ENCODE measurements at places on chromosomes 7 and 10. TPM values are rescaled to one million over a fixed set of nuclear protein-coding genes. Genes with fewer than 3 reads are reported as not detected.

The CYP3A5 gene
- not detected for total RNA-seq

The EBLN1 gene
- not detected for total RNA-seq

The CCDC172 gene
- total RNA-seq: not detected

The CALML5 gene
- total RNA-seq: not detected

The RAMP3 gene
- total RNA-seq: not detected

The ADARB2 gene
- total RNA-seq: not detected

The UPP1 gene
- total RNA-seq: 123 TPM

The DNAJC30 gene
- total RNA-seq: 11.0 TPM

The TMEM140 gene
- 3.0 TPM for total RNA-seq

The TMEM236 gene
- 0.04 TPM for total RNA-seq

The HOGA1 gene
- not detected for total RNA-seq

The ALOX5 gene
- 0.25 TPM for total RNA-seq

The SHH gene
- total RNA-seq: not detected

The SND1 gene
- 203 TPM for total RNA-seq

The LIPA gene
- 17.5 TPM for total RNA-seq

The TMEM254 gene
- 13.2 TPM for total RNA-seq

The LIPN gene
- not detected for total RNA-seq

The CDK5 gene
- total RNA-seq: 21.2 TPM
